ENCODE measurements at places on chromosomes 7 and 10. TPM values are rescaled to one million over a fixed set of nuclear protein-coding genes. Genes with fewer than 3 reads are reported as not detected.

CALCR gene
- 1.8 TPM for total RNA-seq

PSD gene
- total RNA-seq = 11.7 TPM

TMEM130 gene
- total RNA-seq = 10.2 TPM

KLF14 gene
- total RNA-seq = 1.2 TPM

FZD8 gene
- 34.4 TPM for total RNA-seq

TMEM225B gene
- 1.6 TPM for total RNA-seq

MCM10 gene
- total RNA-seq = 4.8 TPM

CRHR2 gene
- 0.64 TPM for total RNA-seq

MUC12 gene
- not detected for total RNA-seq

ANKRD30A gene
- total RNA-seq = not detected

ZNF735 gene
- total RNA-seq = not detected

SHTN1 gene
- total RNA-seq = 5.3 TPM

SLC35G1 gene
- 5.2 TPM for total RNA-seq

CARD11 gene
- total RNA-seq = 1.8 TPM

NPSR1 gene
- total RNA-seq = not detected

ITPRID1 gene
- total RNA-seq = not detected

CELF2 gene
- total RNA-seq = 25.7 TPM

SLC18A3 gene
- not detected for total RNA-seq

LLCFC1 gene
- total RNA-seq = not detected

GNAT3 gene
- not detected for total RNA-seq

IMPDH1 gene
- 21.8 TPM for total RNA-seq

SPAM1 gene
- total RNA-seq = not detected

WNT16 gene
- total RNA-seq = 0.58 TPM

AQP1 gene
- total RNA-seq = 143 TPM
